ENCODE measurements at places on chromosomes 1 and 21. TPM values are rescaled to one million over a fixed set of nuclear protein-coding genes. Genes with fewer than 3 reads are reported as not detected.
A peak's percentile ranks its signal among the peaks of the same experiment; 100 is the strongest.

- no peak for DNase-seq
Observed at GRCh38 chr1:216758161-216758560, 34.9 kb upstream of the ESRRG start.

DNA sequence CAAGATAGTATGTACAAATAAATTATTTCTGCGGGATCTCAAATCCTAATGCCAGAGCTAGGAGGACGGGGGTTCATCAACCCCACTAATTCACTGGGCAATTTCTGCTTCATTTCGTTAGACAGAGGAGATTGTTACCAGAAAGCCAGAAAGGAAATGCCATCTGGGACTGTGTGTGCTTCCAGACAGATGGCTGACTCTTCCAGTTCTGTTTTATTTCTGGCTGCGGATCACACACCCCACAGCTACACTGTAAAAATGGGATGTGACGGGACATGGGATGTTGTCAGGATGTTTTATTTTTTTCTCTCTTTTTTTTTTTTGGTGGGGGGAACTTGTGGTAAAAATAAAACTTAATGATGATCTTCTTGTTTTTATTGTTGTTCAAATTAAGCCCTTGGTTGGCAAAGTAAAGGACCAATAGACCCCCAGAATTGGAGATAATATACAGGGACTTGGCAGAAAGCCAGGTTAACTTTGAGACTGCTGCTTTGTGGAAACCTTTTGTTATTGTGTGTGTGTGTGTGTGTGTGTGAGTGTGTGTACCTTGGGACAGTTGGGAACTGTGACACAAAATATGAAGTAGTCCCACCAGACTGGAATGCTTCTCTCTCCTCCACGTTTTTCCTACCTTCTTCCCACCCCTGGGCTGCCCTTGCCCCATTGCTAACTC is 114.5 kb downstream of the NUF2 start:
- DNase-seq: no peak

GRCh38 chr1:70978623-70979022 is 69.0 kb downstream of the PTGER3 start:
- DNase-seq: no peak

DNA sequence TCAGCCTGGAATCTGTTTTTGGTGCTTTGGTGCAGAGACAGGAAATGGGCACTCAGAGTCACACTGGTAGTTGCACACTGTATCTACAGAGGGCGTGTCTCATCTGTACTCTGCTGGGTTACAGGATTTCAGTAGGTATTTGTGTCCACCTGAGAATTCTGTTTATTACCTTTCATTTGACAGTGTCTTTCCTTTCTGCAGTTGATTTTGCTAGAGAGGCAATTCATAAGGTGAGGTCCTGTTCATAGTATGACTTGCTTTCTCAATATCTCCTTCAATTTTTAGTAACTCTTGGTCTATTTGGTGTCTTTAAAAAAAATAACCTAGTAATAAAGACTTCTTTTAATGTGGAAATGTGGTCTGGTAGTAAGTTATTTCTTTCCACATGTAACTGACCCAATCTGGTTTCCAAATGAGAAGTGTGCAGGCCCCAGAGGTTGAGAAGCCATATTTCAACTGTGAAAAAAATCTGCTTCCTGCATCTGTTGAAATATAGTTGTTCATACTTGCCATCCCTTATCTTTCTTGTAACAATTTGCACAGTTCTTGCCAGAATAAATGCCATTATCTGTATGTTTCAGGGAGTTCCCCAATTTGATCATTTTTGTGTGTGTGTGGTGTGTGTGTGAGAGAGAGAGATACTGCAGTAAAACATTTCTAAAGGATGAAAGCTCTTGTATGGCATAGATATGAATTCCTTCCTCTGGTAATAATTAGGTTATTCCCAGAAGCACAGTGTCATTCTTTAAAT is 78.4 kb upstream of the DNAJC6 start:
- no peak for DNase-seq

Gene TINAGL1
- 257 TPM for total RNA-seq

DNA sequence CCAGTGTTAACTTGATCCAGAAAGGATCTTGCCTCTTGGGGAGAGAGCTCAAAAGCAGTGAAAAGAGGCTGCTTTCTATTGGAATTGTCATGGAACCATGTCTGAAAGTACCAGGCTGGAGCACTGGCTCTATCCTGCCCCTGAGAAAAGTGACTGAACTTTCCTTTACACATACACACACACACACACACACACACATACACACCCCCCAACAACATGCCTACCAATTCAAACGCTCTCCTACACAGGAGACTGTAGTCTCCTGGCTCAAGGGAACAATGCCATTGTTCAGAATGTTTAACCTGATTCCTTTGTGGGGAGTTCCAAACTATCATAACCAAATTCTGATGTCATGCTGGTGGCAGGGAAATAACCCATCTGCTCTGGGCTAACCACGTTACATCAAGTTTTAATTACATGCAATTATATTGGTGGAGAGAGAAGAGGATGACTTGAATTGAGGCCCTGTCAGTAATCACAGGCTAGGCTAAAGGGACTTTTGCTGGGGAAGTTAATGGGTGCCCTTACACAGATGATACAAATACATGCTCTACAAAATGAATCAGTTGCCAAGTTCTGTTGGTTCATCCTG is 52.3 kb upstream of the DUSP10 start:
- no peak for DNase-seq

DNA sequence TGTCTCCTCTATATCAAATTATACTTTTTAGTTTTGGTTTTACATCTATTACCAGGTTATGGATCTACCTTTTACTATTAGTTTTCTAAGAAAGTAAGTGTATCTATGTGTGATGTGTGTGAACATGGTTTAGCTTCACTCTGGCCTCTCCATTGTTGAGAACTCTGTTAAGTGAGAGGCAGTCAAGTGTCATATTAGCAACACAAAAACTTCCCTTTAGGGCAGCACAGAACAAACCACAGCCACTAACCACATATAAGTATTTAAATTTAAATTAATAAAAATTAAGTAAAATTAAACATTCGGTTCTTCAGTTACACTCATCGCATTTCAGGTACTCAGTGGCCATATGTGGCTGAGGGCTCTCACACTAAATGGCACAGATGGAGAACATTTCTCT is 96.6 kb downstream of the DPYD start:
- no peak for DNase-seq

DNA sequence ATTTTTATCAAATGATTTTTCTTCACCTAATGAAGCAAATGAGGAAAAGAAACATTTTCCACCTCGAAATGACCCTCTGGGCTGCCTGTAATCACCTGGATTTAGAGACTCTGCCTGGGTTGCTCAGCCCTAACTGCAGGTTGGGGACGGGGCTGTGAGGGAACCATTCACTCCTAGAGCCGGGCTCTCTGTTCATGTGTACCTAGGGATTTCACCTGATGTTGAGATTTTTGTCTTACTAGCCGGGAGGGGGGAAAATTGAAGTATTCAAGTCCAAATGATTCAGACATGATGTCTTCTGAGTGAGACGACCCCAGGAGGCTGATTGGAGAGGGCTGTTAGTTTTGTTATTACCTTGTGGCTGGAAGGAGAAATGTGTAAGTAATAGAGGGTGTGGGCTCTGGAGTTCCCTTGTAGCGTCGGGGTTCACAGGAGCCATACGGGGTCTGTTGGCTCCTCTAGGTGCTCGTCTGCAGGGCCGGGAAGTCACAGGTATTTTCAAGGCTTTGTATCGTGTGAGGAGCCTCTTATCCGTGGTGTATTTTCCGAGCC is 42.3 kb upstream of the PWP2 start:
- no peak for DNase-seq

GRCh38 chr21:18157406-18157805 is 87.2 kb upstream of the CHODL start:
- DNase-seq: no peak

- no peak for DNase-seq
Observed at GRCh38 chr21:38167345-38167744, 89.4 kb upstream of the KCNJ15 start.

Gene NTNG1
- total RNA-seq: not detected

DNA sequence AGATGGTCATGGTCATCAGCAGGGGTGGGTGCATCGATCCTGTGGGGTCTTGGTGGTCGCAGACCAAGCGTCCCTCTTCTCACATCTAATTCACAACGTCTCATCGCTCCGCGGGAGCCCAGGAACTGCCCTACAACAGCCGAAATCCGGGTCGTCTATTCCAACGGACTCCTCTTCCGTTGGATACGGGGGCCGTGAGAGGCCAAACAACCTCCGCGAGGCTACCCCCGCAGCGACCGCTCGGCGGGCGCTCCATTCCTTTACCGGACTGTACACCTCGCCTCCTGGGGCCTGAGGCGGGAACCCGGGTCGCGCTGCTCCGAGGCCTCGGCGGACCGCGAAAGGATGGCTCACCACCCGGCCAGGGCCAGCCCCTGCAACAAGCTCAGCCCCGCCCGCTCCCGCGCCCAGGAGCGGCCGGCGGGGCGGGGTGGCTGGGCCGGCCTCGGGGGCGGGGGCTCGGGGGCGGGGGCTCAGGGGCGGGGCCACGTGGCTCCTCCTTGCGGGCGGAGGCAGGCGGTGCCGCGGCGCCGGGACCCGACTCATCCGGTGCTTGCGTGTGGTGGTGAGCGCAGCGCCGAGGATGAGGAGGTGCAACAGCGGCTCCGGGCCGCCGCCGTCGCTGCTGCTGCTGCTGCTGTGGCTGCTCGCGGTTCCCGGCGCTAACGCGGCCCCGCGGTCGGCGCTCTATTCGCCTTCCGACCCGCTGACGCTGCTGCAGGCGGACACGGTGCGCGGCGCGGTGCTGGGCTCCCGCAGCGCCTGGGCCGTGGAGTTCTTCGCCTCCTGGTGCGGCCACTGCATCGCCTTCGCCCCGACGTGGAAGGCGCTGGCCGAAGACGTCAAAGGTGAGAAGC is at the start of gene QSOX1:
QSOX1 (plus strand) TSS at position 545 of the 857 bp plus-strand sequence; CDS start at position 584, 39 bp downstream.
- DNase-seq: peak; percentile 79

- no peak for DNase-seq
Observed at GRCh38 chr21:33281096-33281652, 15.0 kb downstream of the IL10RB start.

GRCh38 chr1:179873438-179873851 is 4.2 kb downstream of the TOR1AIP2 start:
- no peak for DNase-seq

- no peak for DNase-seq
Observed at GRCh38 chr21:27674041-27674615, 707.2 kb upstream of the ADAMTS5 start.

DNA sequence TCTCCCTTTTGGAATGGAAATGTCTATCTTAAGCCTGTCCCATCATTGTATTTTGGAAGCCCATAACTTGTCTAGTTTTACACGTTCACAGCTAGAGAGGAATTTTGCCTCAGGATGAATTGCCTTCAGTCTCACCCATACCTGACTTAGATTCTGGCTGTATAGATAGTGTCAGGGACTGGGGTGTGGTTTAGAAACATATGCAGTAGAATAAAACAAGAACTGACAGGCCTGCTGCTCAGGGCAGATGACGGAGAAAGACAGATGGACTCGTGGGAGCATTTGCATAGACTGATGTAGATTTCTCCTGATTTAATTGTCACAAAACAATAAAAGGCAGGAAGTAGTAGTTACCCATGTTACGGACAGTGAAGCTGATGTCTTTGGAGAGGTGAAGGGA is 166.7 kb downstream of the UCK2 start:
- DNase-seq: no peak

DNA sequence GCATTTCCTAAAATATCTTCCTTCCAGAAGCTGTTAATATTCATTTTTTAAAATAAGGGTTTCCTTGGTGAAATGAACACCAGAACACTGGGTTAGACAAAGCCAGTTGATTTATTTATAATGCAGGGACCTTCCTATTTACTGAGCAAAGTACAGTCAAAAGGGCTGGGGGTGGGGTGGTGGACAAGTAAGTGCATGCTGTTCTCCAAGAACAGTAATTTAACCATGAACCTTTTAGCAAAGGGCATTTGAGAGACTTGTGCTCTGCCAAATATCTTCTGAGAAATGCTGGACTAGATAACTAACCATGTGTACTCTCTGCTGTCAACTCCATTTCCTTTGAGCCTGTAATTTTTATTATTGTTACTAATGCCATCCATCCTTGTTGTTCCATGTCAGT is 100.2 kb downstream of the OMA1 start:
- no peak for DNase-seq

Gene SDC3
- total RNA-seq: 18.4 TPM

Gene SLFNL1
- total RNA-seq: 0.17 TPM

DNA sequence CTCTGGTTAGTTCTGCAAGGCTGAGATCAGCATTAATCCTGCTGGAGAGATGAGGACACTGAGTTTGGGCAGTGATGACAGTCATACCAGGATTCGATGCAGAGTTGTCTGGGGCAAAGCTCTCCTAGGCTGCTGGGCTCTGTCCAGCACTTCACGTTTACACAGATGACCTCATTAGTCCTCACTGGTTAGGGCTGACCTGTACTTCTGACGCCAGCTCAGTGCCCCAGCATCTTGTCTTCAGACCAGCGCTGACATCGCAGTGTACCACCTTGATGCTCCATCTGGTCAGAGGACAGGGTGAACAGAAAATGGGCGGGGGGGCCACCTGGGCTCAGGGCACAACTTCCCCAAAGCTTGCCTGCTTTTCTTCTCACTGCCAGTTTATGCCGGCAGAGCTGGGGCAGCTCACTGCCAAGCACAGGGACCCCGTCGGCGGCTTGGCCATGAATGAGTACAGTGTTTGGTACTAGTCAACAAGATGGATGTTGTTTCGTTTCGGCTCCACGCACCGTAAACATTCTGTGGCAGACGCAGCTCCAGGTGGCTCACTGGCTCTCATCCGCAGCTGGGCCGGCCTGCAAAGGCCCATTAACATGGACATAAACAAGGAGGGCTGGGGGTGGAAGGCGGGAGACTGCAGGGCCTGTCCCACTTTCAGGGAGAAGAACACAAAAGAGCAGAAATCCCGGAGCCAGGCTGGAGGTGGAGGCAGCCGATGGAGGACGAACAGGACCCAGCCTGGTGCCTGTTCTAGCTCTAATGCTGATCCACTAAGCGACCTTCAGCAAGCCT is 118.7 kb downstream of the GLIS1 start:
- DNase-seq: peak; percentile 7
